ENCODE measurements at places on chromosomes 7 and 10.

DNA sequence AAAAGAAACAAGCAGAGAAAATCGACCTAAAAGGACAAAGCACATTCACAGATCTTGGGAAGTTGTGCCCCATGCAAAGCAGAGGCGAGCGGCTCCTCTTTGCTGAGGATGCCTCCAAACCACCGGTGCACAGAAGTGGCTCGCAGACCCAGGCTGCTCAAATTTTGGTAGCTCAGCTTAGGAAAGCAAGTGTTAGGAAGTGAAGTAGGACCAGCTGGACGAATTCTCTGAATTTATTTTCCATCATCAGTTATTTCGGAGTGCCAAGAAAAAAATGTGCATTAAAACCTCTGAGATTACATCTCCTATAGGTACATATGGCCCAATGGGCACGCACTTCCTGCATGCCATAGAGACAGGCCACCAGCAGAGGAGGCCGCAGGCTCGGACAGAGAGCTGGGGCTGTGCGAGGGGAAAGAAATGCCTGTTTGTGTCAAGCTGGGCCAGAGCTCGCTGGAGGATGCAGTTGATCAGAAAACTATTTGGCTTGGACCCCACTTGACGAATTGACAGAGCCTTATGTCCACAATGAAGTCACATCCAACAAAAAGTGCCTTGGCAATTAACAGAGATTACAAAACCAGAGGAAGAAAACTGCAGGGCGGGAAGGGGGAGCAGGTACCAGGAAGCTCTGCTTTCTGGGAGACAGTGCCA lies 122.3 kb upstream of the LYZL2 start:
- no peak for DNase-seq

DNA sequence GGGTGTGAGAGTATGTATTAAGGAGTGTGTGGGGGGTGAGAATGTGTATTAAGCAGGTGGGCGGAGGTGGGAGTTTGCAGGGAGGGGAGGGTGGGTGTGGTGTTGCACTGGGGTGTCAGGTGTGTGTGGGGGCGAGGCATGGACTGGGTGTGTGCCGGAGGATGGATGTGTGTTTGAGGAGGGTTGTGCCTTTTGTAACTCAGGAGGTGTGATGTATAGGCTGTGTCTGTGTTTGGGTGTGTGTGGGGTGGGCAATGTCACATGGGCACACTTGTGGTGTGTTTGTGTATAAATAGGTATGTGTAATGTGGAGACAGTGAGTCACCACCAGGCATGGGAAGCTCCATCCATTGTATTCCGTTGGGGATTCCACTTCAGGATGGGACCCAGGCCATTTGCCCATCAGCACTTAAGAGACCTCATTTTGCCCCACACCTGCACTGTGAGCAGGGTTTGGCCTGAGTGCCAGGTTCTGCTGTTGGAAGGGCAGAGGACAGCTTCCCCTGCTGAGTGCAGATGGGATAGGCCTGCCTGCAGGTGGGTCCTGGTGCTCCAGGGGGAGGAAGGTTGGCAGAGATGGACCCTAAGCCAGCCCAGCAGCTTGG lies 5.8 kb downstream of the UNC5B start:
- DNase-seq = no peak

DNA sequence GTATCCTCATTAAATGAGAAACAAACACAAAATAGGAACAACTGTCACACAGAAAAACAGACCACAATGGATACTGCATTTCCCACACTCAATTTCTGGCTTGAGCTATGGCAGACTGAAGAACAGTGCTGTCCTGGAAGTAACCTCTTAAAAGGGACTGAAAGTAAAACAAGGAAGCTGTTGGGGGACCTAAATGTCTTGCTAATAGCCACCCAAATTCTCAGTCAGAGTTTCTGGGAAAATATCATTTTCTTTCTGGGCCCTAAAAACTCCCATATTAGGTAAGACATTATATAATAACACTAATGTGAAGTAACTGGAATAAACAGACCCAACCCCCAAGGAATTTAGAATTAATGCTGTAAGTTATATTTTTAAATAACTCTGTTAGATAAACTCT lies 80.9 kb upstream of the TFEC start:
- no peak for DNase-seq

- DNase-seq = no peak
Observed at GRCh38 chr10:113011592-113012374, 61.7 kb downstream of the TCF7L2 start.

DNA sequence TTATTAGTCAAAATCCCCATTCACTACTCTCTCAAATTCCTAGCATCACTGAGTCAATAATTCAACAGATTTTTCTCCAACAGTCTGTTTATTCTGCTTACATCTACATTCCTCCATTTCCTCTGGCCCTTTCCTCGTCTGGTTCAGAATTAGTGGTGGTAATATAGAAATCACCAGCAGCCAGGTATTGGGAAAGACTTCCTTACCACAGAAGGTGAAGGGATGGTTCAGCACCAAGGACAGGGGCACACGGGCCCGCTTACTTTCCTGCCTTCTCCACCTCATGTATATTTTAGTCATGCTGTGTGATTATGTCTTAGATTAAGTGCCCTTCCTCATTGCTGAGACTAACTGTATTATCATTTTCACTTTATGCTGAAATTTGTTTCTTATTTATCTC lies 70.4 kb upstream of the APBB1IP start:
- DNase-seq = peak; percentile 20

- DNase-seq = no peak
Observed at GRCh38 chr10:125840406-125840805, 17.1 kb downstream of the BCCIP start.

GRCh38 chr10:123800289-123800688 lies 91.3 kb downstream of the CPXM2 start:
- DNase-seq = no peak

- DNase-seq = no peak
Observed at GRCh38 chr7:110065121-110065520, 1025.8 kb upstream of the LRRN3 start.

DNA sequence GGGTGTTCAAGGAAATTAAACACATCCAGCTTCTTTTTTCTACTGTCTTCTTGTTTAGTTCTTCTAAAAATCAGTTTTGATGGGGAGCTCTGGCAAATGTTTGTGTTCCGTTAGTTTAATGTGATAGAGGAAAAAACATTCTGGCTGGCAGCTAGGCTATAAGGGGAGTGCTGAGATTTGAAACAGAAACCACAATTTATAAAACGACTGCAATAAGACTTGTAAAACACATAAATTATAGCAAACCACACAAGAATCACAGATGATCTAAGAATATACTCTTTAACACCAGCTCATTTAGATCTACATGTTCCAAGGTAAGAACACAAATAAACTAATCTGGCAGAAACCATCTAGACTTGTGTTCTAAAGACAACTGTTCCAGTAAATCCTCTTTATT lies 425.5 kb downstream of the CNTNAP2 start:
- DNase-seq = no peak

DNA sequence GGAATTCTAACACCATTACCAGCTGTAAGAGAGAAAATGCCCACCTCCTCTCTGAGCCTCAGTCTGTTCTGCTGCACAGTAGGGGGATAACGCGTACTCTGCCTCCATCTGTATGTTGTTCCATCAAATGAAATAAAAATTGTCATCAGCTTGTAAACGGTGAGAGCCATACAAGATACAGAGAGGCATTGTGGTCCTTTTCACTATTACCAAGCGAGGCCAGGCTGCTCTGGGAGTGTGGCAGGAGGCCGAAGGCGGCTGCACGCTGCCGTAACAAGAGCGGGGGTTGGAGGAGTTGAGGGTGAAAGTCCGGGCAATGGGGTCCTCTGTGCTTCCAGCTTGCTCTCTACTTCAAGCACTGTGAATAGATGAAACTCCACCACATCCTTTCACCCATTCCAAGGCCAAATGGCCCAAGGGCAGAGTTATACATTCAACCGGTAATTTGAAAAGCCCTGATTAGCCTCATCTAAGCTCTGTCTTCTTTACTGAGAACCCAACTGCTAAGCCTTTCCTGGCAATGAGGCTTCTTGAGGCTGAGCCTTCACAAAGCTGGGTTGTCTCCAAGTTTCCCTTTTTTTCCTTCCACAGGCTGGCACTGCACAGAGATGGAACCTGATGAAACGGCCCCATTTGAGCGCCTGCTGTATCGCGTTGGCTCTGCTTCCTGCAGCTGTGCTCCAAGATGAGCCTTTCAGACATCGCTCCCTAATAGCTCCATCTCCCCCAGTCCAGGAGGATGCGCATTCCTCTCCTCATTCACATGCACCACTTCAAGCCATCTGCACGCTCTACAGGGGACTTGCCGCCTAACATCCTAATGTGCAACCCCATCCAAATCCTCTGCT lies 47.2 kb downstream of the PYROXD2 start:
- DNase-seq = no peak

DNA sequence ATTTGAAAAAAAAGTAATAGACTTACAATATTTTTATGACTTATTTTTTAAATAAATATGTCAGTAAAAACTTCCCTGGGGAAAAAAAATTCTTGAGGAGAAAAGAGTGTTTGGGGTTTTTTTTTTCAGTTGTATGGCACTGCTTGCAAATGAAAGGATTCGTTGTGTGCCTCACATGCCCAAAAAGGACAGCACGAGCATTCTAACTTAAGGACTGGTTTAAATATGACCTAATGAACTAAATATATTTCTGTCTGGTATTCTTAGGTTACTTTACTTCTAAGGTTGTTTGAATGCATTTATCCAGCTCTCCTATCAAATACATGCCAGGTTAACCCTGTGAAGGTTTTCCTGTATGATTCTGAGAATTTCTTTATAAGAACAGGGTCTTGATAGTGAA lies 988 bp upstream of the CD36 start:
- DNase-seq = no peak

GRCh38 chr7:42192851-42193461 lies 44.1 kb downstream of the GLI3 start:
- no peak for DNase-seq
